ENCODE measurements at places on chromosomes 4 and X.

GRCh38 chr4:178280362-178280761 lies 838.1 kb upstream of the AGA start:
- no peak for DNase-seq

DNA sequence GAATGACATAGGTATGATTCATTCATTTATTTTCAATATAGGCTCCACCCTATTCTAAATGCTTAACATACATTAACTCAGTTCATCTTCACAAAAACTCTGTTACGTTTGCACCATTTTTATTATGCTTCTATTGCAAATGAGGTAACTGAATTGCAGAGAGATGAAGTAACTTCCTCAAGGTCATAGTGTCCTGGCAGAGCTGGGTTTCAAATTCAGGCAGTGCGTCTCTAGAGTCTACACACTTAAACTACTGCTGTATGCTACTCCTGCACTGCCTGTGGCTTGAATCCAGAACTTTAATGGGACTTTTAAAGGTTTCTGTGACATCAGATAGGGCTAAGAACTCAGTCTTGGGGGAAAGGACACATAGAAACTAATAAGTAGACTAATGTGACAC lies 413.4 kb downstream of the UBE2NL start:
- no peak for DNase-seq

GRCh38 chr4:98557194-98557892 lies 101.1 kb downstream of the TSPAN5 start:
- no peak for DNase-seq

GRCh38 chr4:139522457-139522856 lies 33.6 kb downstream of the SETD7 start:
- DNase-seq = no peak

GRCh38 chrX:154727871-154728270 lies 23.0 kb downstream of the GAB3 start:
- DNase-seq = no peak

DNA sequence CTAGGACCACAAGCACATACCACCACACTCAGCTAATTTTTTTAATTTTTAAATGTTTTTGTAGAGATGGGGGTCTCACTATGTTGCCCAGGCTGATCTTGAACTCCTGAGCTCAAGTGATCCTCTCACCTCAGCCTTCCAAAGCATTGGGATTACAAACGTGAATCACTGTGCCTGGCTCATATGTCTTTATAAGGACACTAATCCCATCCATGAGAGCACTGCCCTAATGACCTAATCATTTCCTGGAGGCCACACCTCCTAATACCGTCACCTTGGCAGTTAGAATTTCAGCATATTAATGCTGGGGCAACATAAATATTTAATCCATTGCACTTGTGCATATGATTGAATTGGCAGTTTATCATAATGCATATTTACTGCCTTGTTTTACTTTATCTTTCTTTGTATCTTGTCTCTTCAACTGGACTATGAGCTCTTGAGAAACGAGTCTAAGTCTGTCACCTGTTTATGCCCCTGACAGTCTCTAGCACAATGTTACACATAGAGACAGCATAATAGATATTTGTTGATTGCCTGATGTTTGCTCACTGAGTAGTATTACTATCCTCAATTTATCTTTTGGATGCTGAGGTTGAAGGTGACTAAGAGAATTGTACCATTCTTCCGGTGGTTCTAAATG lies 172.0 kb downstream of the AASDH start:
- DNase-seq = no peak

DNA sequence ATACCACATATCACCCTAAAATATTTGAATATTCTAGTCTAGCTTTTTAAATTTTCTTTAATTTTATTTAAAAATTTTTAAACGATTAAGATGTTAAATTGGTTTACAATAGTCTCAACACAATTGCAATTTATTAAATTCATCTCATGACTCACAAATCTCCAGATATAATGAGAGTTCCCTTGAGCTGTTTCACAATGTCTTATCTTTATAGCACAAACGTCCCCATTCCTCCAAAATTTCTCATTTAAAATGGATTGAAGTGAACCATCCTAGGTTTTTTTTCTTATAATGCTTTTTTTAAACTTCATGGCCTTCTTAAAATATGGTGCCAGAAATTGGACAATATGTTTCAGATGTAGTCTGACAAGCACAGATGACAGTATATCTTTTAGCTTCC lies 204.4 kb downstream of the GABRB1 start:
- no peak for DNase-seq

DNA sequence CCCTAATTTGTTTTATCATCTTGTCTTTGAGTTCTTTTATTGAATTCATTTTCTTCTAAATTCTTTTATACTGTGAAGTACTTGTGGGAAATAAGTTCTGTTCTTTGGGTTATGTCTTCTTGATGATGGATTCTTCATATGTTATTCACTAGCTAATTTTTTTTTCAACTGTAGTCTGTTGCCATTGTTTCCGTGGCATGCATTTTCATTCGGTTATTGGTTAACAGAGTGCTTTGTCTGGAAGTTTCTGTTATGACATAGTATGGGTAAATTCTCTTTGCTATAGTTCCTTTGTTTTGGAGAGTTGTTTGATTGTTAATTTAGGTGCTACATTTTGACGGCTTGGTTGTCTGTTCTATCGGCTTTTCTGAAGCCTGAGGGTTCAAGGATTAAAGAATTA lies 184.9 kb upstream of the AADAT start:
- no peak for DNase-seq

DNA sequence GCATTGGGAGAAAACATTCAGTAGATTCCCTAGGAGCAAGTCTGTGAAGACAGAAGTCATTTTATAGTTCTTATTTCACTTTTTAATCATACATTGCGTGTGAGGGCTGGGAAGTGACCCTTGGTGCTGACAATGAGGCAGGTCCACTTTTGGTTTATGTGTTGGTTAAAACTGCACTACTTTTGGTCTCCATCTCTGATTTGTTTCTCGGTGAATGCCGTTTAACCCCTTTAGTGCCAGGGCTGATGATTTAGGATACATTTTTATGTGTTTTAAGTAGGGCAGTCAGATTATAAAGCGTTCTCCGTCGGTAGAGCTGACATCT lies 110.4 kb downstream of the AFF1 start:
- DNase-seq = no peak

- DNase-seq = no peak
These were observed 3.1 kb upstream of the TCEAL5 start for GRCh38 chrX:103279624-103280023.

GRCh38 chr4:135338181-135338580 lies 1136.6 kb upstream of the PABPC4L start:
- DNase-seq = peak; percentile 2

GRCh38 chrX:111955901-111956300 lies 79.9 kb downstream of the TRPC5OS start:
- DNase-seq = no peak

GRCh38 chrX:68632491-68632890 lies 15.0 kb upstream of the STARD8 start:
- no peak for DNase-seq

DNA sequence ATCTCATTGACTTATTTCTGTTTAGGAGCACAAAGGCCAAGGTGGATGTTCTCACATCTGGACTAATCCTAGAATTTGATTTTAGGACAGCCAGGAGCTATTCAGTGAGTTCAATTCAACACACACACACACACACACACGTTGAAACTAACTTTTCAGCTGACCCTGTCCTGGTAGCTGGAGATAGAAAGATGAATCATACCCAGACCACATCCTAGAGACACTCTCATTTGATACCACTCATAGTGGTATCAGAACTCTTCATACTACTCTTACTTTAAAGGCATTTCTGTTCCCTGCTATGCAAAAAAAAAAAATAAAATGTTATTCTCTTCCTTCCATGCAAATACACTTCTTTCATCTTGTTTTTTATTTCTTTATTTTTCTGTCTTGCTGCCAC lies 36.7 kb downstream of the KLF8 start:
- no peak for DNase-seq

DNA sequence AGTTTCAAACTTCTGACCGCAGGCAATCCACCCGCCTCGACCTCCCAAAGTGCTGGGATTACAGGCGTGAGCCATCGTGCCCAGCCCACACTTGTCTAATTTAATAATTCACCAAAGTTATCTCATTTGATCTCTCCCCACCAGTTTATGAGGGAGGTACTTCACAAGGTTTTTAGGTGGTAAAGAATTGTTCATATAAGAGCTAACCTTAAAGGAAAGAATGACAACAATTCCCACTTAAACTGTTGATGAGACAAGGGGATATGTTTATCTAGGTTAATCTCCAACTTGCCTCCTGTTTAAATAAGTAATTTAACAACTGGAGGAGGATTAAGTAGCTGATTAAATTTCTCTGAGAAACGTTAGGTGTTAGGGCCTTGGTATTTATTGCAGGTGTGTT lies 117.6 kb upstream of the CBLL2 start:
- DNase-seq = no peak

DNA sequence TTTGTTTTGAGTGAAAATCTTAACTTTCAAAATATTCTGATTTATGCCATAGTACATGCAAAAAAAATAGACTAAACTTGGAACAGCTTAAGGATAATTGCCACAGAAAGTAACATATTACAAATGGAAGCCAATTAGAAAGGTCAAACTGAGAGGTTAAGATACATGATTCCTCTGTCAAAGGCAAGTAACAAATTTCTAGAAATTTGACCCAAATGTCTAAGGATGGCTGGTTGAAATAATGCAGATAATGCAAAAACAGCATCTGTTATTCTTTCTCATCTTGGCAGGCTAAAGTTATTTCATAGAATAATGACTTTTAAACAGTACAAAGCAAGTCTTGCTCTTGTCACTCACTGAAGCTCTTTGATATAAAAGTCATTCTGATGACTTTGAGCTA lies 10.5 kb downstream of the FGF5 start:
- no peak for DNase-seq

DNA sequence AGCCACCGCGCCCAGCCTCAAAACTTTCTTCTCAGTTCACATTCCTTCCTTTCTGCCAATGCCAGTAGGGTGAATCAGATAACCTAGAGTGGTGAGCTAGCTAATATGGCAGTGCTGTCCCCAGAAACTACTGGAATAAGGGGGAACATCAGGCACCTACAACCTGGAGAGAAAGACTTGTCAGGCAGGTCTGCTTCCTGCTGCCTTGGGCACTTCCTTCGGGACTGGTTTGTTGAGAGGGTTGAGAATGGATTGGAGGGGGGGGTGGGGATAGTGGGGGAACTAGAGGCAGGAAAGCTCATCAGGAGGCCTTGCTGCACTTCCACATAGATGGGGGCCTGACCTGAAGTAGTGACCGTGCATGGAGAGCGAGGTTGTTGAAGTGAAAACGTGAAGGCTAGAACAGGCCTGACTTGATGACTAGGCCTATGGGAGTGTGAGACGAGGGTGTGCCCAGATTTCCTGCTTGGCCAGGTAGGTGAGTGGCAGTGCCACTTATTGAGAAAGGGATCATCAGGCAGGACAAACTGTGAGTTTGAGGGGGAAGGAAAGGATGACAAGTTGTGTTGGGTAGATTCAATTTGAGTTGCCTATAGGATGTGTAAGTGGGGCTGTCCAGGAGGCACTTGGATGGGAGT lies 33.4 kb downstream of the SLC25A5 start:
- DNase-seq = no peak

GRCh38 chrX:10833299-10834169 lies 213.1 kb upstream of the MID1 start:
- no peak for DNase-seq

DNA sequence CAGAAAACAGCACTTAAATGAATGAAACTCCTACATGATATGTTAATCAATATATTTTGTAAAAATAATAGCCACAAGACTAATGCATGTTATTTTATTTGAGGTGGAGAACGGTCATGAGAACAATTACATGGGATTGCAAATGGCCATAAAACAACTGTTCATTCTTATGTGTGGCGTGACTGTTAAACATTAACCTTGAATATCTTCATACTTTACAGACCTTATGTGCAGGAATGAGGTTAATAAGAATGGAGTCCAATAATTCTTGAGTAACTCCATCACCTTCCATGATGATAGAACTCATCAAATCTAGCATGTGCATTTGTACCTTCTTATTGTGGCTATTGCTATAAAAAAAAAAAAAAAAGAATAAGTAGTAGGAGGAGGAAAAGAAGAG lies 55.3 kb downstream of the PDS5A start:
- DNase-seq = no peak

DNA sequence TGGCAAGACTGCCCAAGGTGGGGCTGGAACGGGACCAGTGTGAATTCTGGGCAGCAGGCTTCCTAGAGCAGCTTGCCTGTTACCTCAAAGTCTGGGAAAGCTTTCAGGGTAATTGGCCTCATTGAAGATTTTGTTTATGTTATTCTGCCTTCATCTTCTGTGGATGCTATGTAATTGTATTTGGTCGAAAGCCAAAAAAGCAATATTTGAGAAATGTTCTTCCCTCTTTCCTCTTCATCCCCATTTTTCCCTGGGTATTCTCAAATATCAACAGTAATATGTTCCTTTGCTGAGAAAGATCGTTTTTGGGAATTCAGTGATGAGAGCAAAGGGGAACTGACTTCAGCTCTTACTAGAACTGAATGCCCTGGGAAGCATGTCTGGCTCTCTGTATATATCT lies 12.9 kb downstream of the TMEM131L start:
- peak; percentile 33 for DNase-seq

- no peak for DNase-seq
These were observed 110.1 kb downstream of the GBA3 start for GRCh38 chr4:22802876-22803275.

DNA sequence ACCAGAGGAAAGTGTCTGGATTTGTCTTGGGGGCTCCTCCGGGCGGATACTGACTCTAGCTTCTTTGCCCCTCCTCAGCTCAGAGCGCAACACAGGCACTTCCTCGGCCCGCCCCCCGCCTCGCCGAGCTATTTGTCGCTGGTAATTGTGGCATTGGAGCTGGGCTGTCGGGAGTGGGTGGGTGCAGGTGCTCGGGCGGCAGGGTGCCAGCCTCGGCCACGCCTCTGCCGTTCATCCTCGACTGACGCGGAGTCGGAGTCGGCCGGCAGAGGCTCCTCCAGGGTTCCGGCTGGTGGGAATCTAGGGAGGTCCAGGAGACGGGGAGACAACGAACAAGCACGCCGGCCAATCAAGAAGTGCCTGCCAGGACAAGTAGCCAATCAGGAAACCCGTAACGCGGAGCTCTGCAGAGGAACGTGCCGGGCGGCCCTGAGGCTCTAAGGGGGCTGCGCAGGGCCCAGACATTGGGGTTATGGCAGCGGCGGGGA lies 3.9 kb upstream of the SYN1 start:
- DNase-seq = peak; percentile 85

GRCh38 chr4:5021546-5021945 lies 2.3 kb upstream of the CYTL1 start:
- no peak for DNase-seq

DNA sequence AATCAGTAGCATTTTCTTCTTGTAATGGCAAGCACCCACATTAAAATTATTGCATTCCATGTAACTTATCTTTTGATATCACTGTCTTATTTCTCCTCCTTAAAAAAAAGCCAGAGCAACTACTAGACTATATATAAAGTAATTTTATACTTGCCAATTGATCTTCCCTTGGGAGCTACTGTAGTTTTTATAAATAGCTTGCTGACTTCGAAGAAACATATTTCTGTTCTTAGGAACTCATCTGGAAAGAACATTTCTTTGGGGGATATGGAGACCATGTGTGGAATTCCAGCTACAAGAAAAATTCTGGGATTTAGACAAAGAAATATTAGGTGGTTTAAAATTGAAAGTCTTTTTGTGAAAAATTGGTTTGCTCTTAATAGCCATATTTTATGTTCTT lies 94.9 kb downstream of the BMPR1B start:
- no peak for DNase-seq

GRCh38 chr4:5379895-5380294 lies 328.5 kb downstream of the EVC2 start:
- DNase-seq = no peak
